SJSA1 (cell line): ENCODE measurements at places on chromosomes 2 and 18. TPM values are rescaled to one million over a fixed set of nuclear protein-coding genes. Genes with fewer than 3 reads are reported as not detected.

- DNase-seq: no peak
These were observed 32.0 kb upstream of the INHBB start for GRCh38 chr2:120313695-120314615.

DNA sequence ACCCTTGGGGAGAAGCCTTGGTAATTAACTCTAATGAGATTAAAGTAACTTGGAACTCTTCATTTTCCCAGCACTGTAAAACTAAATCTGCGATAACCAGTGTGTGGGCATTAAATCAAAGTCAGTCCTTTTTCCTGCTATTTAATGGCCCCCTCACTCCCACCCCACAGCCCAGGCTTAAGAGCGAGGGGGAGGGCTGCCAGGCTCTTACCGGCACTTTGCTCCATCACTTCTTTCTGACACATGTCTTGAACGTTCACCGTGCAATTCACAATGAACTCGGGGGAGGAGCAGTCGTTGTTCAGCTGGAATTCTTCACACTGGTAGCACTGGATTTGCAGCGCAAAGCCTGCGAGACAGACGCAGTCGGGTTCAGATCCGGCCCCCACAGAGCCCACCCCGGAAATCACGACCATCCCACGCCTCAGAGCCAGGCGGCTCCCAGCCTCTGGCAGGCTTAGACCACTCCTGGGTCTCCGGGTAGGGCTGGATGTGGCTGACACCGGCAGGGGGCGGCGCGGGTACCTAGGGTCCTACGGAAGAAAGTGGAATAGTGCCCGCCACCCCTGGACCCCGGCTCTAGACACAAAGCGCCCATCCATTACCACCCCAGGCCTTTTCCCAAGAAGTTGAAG lies 1.7 kb downstream of the LYPD1 start:
- no peak for DNase-seq

FZD7 gene
- 77.8 and 90.7 TPM in 2 replicates for total RNA-seq

GRCh38 chr2:186968277-186968676 lies 119.3 kb upstream of the ZSWIM2 start:
- no peak for DNase-seq

TMEM200C gene
- total RNA-seq: 3.9 and 8.1 TPM in 2 replicates

FAM228A gene
- total RNA-seq: not detected in 2 replicates

GRCh38 chr2:47266939-47267710 lies 112.0 kb upstream of the STPG4 start:
- peak; percentile 53 for DNase-seq

GRCh38 chr2:145845207-145845894 lies 1325.4 kb upstream of the ZEB2 start:
- no peak for DNase-seq

- DNase-seq: no peak
These were observed 773.0 kb upstream of the HS6ST1 start for GRCh38 chr2:129091620-129092019.

PJVK gene
- 0.03 and 0.08 TPM in 2 replicates for total RNA-seq

LYG1 gene
- 0.37 TPM in 1 of 2 replicates, not detected in the other for total RNA-seq

- no peak for DNase-seq
These were observed 467.6 kb upstream of the CWC22 start for GRCh38 chr2:180474716-180475115.

DNA sequence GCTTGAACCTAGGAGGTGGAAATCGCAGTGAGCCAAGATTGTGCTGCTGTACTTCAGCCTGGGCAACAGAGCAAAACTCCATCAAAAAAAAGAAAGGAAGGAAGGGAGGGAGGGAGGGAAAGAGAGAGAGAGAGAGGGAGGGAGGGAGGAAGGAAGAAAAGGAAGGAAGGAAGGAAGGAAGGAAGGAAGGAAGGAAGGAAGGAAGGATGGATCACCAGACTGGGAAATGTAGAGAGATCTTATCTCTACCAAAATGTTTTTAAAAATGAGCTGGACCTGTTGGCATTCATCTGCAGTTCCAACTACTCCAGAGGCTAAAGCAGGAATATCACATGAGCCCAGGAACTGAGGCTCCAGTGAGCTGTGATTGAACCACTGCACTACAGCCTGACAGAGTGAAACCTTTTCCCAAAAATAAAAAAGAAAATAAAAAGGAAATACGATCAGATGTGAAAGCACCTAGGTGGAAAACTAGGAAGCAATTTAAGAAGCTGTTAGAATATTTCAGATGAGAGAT lies 239.4 kb downstream of the CDH7 start:
- DNase-seq: no peak

DNA sequence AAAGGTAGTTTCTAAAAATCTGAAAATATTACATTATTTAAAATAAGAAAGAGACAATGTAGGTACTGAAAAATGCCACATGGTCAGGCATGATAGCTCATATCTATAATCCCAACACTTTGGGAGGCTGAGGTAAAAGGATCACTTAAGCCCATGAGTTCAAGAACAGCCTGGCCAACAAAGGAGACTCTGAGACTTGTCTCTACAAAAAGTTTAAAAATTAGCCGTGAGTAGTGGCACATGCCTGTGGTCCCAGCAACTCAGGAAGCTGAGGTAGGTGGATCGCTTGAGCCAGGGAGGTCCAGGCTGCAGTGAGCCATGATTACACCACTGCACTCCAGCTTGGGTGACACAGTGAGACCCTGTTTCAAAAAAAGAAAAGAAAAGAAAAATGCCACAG lies 21.8 kb downstream of the ATAD2B start:
- peak; percentile 53 for DNase-seq

DNA sequence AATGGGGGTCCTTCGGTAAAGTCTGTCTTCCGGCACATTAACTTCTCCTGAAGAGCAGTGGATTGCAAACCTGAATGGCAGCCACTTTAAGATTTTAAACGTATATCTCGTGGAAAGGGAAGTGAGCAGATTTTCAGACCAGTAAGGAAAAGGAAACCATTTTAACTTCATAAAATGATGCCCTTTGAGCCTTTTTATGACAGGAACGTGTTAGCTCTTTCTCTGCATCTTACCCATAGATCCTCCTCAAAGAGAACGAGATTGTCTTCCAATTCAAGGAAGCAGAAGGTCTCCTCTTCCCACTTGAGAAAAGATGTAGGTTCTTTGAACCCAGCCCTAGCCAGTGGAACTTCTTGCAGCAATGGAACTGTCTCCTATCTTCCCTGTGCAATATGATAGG lies 35.6 kb downstream of the HK2 start:
- DNase-seq: no peak

EMILIN1 gene
- 168 and 170 TPM in 2 replicates for total RNA-seq

DCDC2C gene
- not detected in 2 replicates for total RNA-seq

EPB41L3 gene
- total RNA-seq: 0.21 TPM in 1 of 2 replicates, not detected in the other

CNRIP1 gene
- total RNA-seq: 5.0 and 14.0 TPM in 2 replicates

DNA sequence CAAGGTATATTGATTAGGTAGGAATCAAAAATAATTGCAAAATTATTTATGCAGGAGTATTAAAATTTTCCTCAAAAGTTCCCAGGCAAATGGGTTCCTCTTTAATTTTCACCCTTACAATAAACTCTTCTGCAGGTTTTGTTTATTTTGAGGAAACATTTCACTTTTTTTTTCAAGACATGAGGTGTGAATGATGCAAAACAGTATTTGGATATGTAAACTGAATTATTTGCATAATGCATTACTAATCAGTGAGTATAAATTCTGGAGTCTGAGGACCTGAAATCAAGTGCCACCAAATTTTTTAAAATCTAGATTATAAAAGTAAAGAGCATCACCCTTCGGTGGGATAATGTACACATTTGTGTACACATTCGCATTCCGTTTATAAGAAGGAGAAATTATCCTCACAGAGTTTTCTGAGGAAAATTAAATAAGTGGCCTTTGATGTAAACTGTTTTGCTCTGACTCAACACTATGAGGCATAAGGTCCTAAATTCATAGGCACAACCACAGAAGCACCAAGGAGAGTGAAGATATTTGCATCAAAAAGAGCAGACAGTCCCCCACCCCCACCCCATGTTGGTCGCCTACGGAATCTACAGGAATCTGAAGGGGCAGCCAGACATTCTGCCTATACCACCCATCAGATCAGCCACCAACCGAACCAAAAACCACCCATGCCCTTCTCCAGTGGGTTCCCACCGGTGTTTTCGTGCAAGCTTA lies 33.1 kb downstream of the BCL11A start:
- no peak for DNase-seq

DNA sequence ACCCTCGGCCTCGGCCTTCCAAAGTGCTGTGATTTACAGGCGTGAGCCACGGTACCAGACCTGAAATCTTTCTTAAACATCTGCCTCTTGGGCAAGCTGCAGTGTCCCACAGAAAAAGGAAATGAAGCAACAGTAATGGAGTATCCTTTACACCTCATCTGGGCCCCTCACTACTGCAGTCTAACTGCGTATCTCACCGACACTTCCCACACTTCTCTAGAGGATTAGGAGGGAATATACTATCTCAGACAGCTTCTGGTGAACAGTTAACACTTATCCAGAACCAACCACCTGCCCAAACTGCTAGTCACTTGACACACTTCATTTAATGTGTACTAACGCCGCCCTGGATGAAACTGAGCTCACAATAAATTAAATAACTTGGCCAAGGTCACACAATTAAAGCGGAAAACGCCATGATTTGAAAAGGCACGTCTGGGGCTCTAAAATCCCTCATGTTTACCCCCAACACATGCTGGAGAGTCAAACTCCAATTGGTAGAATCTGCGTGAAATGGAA lies 993 bp downstream of the COX7A2L start:
- no peak for DNase-seq

GRCh38 chr2:52112141-52112540 lies 1080.2 kb upstream of the NRXN1 start:
- no peak for DNase-seq

C2orf78 gene
- total RNA-seq: 0.03 TPM in 1 of 2 replicates, not detected in the other

CD226 gene
- total RNA-seq: 0.39 TPM in 1 of 2 replicates, not detected in the other

DNA sequence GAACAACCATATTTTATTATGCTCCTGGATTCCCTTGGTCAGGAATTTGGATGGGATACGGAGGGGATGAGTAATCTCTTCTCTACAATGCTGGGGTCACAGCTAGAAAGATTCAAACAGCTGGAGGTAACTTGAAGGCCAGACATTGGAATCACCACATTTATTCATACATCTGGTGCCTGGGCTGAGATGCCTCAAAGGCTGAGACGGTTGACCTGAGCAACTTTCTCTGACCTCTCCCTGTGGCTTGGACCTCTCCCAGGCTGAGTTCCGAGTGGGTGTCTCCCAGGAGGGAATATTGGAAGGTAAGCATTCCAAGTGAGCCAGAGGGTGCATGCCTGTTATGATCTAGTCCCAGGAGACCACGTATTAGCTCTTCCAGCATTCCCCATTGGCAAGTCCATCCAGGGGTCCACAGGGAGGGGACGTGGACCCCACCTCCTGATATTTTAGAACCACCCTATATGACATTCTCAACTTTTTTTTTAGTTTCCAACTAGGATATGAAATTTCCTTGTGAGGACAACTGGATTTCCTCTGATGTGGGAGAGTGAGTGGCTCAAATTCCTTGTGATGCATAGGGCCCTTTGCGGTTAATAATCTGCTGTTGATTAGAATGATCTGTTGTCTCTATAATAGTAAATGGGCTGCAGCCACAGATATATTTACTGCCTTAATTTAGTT lies 101.8 kb downstream of the MRPS9 start:
- no peak for DNase-seq

CIDEA gene
- total RNA-seq: not detected in 2 replicates

- DNase-seq: no peak
These were observed 1091.5 kb upstream of the GYPC start for GRCh38 chr2:125564471-125564870.

RNF138 gene
- 33.4 and 56.7 TPM in 2 replicates for total RNA-seq

SNORC gene
- 0.22 and 0.32 TPM in 2 replicates for total RNA-seq

RIT2 gene
- total RNA-seq: not detected in 2 replicates

BOD1L2 gene
- total RNA-seq: not detected in 2 replicates

MERTK gene
- not detected in 2 replicates for total RNA-seq

DSG1 gene
- not detected in 2 replicates for total RNA-seq

ALPI gene
- not detected in 2 replicates for total RNA-seq

GRCh38 chr18:5021558-5021957 lies 175.5 kb downstream of the AKAIN1 start:
- DNase-seq: no peak

NCKAP5 gene
- total RNA-seq: 1.2 and 2.5 TPM in 2 replicates

GRCh38 chr2:236748385-236748784 lies 178.8 kb downstream of the ACKR3 start:
- DNase-seq: no peak

DNA sequence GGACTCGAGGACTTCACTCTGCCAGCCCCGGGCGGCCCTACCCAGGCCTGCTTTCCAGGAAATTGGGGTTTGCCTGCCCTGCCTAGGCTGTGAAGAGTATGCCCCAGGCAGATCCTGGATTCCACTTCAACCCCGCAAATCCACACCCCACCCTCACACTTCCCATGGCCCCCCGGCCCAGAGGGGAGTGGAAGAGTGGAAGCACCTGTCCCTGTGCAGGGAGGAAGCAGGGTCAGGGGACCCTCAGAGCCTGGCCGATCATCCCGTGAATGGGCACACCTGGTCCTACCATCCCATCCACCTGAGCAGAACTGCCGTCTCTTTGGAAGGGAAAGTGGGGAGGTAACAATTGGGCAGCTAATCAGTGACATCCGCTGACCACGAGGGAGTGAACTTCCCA lies 245.2 kb downstream of the EIPR1 start:
- no peak for DNase-seq

CTDSP1 gene
- 45.7 and 46.0 TPM in 2 replicates for total RNA-seq

KCNE4 gene
- 3.1 and 4.3 TPM in 2 replicates for total RNA-seq

DNA sequence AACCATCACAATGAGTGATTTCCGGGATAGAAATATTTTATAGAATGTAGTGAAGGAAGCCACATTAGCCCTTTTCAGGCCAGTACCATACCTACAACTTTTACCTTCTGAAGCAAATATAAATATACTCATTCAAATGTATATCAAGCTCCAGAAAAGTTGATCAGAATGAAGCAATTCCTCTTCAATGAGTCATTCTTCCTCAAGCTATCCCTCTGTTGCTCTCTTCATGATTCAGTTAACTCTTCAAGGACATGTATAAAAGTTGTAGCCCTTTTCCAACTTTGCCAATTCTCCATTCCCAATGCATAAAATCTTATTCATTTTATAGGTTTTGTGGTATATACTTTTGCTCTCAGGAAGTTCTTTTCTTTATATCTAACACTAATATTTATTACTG lies 242.1 kb upstream of the RGPD4 start:
- no peak for DNase-seq

- no peak for DNase-seq
These were observed 111.3 kb downstream of the EML6 start for GRCh38 chr2:54834721-54835120.
